ENCODE measurements at places on chromosomes 5 and 9.

- no peak for DNase-seq
These were observed 49.0 kb upstream of the FOXI1 start for GRCh38 chr5:170056561-170057267.

GRCh38 chr9:86508208-86508903 is 154.1 kb upstream of the TUT7 start:
- no peak for DNase-seq

GRCh38 chr5:176789873-176790615 is 20.3 kb upstream of the UNC5A start:
- no peak for DNase-seq

DNA sequence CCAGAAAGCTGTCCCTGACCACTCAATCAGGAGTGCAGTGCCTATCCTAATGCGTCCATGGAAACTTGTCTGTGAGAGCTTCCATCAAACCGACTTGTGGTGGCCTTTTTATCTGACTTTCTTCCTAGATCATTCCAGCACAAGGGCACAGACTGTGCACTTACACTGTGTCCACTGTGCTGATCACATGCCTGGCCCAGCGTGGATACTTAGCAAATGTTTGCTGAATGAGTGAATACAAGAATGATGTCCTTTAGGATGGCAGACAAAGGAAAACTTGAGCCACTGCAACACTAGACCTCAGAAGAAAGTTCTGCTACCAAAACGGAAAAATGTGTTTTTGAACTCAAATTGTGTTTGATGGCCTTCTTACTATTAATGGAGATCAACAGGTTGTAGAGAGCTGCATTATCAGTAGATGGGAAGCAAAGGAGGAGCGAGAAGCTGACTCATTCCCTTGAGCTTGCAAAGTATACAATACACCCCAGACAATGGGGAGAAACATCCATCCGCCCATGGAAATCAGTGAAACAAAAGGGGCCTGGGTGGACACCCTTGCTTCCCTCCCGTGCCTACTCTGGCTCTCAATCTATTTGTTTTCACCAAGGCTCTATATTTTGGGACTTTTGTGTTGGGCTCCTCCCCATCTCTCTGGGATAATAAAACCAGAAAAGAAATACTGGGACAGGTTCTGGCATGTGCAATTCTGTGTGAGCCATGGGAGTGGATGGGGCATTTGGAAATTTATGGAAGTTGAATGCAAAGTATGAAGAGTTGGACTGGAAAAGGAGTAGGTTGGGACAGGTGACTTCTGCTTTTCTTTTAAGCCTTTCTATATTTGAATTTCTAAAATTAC is 76.2 kb upstream of the ZFAND5 start:
- DNase-seq, result no peak

DNA sequence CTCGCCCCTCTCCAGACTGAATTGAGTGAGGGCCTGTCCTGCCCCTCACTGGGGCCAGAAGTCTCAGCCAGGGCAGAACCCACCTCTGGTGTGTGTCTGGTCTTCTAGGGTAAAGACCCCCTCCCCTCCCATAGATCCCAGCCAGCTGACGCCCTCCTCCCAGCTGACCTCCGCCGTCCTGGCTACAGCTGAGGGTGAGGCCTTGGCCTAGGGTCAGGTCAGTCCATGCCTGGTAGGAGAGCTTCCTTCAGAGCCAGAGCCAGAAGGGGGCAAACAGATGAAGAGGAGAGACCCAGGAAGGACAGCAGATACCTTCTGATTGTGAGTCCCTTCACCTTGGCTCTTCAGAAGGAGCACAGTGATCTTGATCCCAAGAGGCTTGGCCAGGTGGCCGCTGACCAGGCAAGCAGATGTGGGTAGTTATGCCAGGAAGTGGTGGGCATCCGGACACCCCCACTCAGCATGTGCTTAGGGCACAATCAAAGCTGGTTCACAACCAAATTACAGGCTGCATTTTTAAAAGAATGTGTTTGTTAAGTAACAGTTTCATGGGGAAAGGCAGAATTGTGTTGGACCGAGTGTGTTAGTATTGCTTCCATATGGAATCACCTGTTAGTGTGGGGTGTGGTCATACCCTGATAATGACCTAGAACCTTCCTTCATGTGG is 29.9 kb downstream of the JADE2 start:
- no peak for DNase-seq

DNA sequence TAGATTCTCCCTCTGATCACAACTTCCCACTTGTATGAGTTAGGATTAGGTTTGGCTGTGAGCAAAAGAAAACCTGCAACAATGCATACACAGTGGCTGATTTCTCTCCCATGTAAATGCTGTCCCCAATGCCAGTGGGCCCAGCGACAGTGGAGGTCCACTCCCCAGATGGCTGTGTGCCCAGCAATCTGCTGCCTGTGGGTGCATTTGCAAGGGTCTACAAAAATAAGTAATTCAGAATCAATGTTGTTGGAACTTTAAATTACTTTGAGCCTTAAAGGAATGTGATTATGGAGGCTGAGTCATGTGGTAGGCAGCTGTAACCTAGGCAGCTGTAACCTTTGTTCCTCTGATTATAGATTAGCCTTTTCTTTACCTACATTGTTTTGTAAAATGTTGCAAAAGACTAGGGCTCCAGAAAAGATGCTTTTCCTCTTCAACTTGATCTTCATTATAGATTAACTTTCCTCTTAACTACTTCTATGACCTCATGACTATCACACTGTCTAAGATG is 14.2 kb upstream of the MXD3 start:
- DNase-seq, result no peak

- DNase-seq, result no peak
These were observed 43.8 kb upstream of the GOLPH3 start for GRCh38 chr5:32217886-32218396.

GRCh38 chr9:114529285-114529684 is 24.0 kb upstream of the WHRN start:
- DNase-seq, result no peak

GRCh38 chr9:97740848-97741821 is 44.0 kb upstream of the XPA start:
- no peak for DNase-seq

DNA sequence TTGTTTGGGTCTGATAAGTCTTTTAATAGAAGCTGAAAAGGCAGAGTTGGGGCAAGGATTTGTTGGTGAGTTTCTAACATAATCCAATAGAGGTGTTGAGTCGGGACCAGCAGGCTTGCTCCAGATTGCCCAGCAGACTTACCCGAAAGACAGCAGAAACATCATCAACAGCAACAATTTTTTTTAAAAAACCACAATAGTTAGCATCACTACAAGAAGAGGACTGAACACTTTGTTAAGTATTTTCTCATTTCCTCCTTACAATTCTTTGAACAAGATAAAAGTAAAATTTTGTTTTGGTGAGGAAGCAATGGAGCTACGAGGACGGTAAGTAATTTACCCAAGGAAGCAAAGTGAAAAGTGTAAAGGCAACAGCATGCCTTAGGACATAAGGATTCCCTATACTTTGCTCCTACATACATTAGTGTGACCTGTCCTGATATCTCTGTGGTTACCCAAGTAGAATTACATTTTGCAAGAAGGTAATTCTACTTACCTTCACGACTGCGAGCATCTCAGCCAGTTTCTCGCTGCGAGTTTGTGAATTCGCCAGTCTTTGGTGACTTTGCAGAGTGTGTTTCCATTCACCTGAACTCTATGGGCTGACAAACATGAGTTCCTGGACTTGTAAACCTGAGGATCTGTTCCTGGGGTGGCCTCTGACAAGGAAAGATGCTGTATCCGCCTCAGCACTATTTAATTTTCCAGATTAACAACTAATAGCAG is 13.2 kb downstream of the ITK start:
- no peak for DNase-seq

GRCh38 chr9:23005156-23005555 is 558.5 kb downstream of the DMRTA1 start:
- DNase-seq, result no peak

- no peak for DNase-seq
These were observed 184.1 kb downstream of the MARCHF11 start for GRCh38 chr5:15995341-15996052.

GRCh38 chr9:19423163-19423562 is 14.4 kb downstream of the ACER2 start:
- no peak for DNase-seq

DNA sequence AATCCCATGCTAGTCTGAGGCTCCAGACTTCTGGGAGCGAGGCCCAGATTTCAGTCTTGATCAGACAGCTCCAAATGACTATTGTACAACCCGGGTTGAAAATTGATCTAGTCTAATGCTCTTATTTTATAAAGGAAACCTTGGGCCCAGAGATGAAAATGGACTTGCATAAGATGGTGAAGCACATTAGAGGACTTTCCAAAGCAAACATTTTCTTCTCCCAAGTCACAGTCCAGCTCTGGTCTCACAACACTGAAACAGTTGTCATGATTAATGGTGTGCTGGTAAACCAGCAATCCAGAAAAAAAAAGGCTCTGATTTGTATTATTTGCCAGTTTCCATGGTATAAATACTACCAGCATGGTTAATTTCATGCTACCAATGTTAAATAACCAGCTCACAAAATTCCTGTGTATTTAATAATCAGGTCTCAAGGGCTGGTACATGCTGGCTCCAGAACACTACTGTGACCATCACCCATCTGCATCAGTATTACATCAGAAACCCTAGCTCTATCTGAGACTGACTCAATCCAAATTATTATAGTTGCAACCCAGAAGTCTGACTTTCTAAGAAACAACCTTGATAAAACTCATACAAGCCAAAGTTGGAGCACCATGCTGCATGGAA is 32.5 kb upstream of the ABLIM3 start:
- DNase-seq, result no peak

GRCh38 chr9:86355814-86356213 is 1.6 kb upstream of the TUT7 start:
- DNase-seq, result no peak

- DNase-seq, result no peak
These were observed 194.5 kb downstream of the NR3C1 start for GRCh38 chr5:143208781-143209510.

GRCh38 chr9:5671711-5672353 is 42.9 kb downstream of the RIC1 start:
- no peak for DNase-seq

GRCh38 chr5:176943816-176944215 is 44.7 kb upstream of the HK3 start:
- DNase-seq, result no peak

DNA sequence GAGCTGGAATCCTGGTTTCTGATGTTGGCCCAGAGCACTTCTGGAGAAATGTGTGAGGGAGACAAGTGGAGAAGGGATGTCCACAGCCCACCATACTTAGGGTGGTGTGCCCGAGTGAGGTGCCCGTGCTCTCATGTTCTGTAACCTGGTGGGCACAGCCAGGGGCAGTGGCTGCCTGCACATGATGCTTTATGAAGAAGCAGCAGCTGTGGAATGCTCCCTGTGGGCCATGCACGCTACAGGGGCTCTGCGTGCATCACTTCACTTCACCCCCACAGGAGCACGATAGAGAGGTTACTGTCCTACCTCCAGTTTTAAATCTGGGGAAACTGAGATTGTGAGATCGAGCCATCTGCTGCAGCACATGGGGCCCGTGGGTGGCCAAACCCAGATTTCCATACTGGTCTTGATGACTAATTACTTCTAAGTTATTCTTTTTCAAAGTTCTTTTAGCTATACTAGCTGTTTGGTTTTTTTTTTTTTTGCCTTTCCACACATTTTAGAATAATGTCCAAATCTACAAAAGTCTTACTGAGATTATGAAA is 441.6 kb downstream of the GADD45G start:
- DNase-seq, result no peak

DNA sequence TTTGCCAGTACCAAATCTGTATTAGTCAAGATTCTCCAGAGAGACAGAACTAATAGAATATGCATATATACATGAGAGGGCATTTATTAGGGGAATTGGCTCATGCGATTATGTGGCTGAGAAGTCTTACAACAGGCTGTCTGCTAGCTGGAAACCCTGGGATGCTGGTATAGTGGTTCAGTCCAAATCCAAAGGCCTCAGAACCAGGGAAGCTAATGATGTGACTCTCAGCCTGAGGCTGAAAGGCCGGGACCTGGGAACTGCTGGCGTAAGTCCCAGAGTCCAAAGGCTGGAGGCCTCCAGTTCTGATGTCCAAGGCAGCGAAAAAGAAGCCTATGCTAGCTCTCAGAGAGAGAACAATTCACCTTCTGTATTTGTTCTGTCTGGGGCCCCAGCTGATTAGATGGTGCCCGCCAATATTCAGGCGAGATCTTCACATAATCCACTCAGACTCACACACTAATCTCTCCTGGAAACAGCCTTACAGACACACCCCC is 84.1 kb downstream of the KIAA1958 start:
- no peak for DNase-seq

- DNase-seq, result no peak
These were observed 83.2 kb downstream of the TNC start for GRCh38 chr9:115034801-115035200.

- DNase-seq, result no peak
These were observed 46.1 kb downstream of the RFX3 start for GRCh38 chr9:3479514-3480352.
